Activated CD4-positive, alpha-beta T cell treated with anti-CD3 and anti-CD28 coated beads, Interleukin-2, amount 10 ng/mL, durations not matched to agents 24 days and 14 days (primary cell): ENCODE measurements at places on chromosomes 1 and 21.

- no peak for DNase-seq
Measured at GRCh38 chr1:159949981-159950381, 4.1 kb downstream of the SLAMF9 start.

DNA sequence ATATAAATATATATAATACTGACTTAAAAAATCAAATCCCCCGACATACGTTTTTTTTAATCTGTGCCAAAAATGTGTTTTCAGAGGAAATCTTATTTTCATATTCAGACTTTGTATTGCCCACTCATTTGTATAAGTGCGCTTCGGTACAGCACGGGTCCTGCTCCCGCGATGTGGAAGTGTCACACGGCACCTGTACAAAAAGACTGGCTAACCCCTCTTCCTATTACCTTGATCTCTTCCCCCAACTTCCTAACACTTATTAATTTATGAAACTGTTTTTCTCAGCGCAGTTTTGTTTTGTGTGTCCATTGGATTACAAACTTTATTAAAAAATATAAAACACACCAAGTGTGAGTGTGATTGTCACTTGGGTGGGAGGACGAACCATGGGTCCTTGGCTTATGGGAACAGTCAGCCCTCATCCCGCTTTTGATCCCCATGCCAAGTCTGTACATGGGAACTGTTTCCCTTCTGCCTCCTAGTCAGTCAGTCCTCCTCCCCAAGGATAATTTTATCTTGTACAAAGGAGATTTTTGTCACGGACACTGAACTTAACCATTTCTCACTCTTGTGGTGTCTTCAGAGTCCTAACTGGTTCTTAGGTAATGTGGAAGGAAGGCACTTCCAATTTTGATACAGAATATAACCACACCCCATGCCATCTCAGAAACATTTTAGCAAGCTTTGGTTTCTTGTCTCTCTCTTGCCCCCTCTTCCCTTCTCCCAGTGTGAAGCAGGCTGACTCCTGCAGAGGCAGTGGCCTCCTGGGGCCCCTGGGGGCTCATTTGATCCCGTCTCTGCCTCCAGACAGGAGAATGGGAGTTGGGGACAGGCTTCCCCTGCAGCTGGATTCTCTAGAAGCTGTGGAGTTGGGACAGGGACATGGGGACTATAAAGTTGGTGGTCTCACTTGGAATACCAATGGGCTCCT is 35.5 kb downstream of the ZBTB17 start:
- no peak for DNase-seq

DNA sequence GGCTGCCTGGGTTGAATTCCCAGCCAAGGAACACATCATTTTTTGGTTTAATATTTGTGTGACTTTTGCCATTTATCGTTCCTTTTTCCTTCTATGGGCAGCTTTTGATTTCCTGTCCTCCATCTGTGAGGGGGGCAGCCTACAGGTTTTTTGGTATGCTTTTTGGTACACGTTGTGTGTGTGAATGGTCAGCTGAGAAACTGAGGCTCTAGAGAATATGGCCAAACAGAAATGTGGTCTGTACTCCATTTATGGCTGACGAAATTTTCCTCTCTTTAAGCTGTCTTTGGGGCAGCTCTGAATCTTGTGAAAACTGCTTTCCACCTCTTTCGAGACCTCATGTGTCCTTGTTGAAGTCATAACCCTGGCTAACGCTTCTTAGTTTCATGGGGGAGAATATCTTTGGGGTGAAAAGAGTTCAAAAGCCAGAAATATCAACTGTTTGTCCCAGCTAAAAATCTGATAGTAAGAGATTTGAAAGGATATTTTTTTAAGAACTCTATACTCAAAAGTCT is 26.6 kb downstream of the NRDC start:
- DNase-seq = no peak

DNA sequence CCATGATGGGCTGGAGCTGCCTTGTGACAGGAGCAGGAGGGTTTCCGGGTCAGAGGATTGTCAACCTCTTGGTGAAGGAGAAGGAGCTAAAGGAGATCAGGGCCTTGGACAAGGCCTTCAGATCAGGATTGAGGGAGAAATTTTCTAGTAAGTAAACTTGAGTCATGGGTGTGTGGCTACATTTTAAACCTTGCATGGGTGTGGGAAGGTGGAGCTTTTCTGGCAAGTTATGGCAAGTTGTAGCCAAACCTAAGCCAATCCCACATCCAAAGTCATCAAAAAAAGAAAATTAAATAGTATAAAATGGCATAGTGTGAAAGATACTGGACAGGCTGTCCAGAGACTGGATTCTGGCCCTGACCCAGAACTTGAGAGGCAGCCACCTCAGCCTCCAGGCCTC is 39.8 kb upstream of the HSD3B1 start:
- no peak for DNase-seq

DNA sequence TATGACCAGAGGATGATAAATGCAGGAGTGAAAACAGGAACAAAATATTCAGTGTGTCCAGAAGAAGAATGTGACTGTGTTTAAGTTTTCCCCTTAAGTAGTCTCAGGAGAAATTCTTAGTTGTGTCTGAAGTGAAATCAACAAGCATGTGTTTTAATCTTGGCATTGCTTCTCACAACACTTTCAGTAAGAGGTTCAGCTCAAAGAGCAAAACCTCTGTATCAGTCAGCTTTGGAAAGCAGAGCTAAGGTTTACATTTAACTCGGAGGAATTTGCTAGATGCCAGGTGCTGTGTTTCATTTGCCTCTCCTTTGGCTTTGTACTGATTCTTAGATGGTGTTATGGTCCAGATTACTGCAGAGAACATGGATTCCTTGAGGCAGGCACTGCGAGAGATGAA is 28.6 kb downstream of the CC2D1B start:
- DNase-seq = no peak

DNA sequence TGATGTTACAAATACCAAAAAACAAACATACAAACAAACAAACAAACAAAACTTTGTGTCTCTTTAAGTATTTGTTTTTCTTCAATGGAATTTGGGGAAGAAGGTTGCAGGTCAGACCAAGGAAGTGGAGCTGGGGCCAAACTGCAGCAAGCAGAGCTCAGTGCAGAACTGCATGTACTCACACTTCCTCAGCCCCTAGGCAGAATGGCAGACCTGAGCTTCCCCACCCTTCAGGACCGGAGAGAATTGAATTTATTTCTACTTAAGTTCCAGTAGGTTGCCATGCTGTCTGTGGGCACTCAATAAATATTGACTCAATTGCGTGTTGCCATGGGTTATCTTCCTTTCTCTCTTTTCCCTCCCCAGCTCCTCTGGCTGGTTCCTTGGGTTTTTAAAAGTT is 173.6 kb downstream of the PTGER3 start:
- no peak for DNase-seq

DNA sequence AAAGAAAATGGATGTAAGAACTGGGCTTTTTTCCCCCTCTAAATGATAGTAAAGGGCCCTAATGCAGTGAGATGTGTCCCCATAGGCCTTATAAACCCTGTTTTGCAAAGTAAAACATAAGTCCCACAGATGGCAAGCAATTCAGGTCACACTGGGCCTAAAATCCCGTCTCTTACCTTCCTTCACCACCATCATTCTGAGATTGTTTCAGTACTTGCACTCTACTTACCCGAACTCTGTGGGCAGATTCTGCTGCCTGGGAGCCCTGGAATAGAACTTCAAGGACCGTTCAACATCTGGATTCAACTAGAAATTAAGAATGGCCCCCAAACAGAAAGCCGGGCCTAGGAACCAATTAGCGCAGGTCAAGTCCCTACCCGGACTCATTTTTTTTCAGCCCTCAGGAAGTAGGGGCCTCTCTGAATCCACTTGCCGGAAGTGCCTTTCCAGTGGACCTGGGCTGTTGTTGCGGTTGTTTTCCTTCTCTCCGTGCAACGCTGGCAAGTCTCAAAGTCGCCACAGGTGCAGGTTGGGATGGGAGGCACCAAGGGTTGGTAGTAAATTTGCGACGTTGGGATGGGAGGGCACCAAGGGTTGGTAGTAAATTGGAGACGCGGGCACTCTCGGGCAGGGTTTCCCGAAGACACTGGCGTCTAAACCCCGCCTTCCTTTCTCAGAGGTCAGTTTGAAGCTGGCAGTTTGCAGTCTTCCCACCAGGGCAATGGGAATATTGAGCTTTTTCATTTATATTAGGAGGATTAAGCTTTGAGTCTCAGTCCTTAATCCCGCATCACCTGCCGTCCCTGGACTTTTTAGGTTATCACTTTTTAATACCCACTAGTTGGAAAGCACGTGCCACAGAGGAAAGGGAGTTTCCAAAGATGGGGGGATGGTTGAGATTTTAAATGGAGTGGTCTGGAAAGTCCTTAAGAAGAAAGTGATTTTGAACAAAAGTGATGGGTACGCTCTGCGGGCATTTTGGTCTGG is at the start of gene TMEM69:
Gene TMEM69, plus strand, starts transcription at position 428 of the 987 bp plus-strand sequence. CDS start 2,888 bp downstream, outside the sequence.
- DNase-seq = peak; percentile 94

GRCh38 chr1:42477775-42478174 is 14.7 kb downstream of the CCDC30 start:
- no peak for DNase-seq

DNA sequence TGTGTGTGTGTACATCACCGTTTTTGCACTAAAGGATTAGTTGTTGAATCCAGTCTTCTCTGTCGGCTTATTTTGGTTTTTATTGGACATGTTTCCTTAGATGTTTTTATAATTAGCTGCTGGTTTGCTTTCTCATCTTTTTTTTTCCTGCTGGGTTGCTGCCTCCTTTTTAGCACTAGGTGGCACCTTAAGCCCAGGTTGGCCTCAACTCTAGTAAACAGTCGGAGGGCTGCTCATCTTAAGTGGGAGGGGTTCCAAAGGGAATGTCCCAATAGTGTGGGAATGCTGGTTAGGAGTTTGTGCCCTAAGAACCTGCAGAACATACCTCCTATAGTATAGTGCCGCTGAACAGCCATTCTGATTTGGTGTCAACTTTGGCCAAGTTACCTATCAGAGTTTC is 570.1 kb upstream of the CXADR start:
- DNase-seq = no peak

- DNase-seq = no peak
Measured at GRCh38 chr1:45868861-45869260, 65.4 kb downstream of the MAST2 start.

- no peak for DNase-seq
Measured at GRCh38 chr1:96927125-96927524, 205.5 kb downstream of the PTBP2 start.

DNA sequence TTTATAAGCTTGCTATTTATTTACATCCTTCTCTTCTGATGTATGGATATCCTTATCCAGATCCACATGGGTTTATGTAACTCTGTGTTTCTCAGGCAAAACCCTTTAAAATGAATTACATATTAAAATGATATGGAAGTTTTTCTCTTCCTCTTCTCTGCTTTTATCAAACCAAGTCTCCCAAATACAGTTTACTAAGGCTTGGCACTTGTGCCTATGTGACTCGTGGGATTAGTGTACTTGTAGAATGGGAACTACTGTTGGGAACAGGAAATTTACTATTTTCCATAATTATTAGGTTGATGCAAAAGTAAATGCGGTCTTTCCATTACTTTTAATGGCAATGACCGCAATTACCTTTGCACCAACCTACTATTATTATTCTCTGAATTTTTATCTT is 14.8 kb downstream of the SIM2 start:
- no peak for DNase-seq

DNA sequence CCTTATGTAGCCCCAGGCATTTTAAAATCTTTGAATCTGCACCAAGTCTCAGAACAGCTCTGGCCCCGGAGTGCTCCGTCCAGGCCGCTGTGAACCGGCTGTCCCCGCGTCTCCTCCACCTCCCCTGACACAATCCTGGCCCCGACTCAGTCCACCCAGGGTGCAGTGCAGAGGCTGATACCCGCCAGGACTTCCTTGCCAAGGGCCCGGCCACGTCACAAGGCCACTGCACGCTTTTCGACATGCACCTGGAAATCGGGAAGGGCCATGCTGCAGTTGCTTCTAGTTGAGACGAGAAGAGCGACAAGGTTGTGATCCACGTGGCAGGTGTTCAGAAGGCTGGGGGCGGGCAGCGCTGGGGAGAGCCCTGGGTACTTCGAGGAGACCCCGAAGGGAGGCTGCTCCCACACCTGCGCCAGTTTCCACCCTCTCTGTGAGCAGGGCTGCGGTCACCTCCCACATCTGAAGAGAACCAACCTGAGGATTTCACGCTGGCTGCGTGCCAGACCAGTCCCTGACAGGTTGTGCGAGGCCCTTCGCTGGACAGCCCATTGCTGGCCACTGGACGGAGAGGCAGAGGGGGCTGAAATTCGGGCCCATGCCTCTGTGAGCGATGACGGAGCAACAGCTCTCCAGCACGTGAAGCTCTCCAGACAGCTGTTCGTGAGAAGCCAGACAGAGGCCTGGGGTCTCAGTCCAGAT is 6.7 kb downstream of the VWA1 start:
- no peak for DNase-seq

DNA sequence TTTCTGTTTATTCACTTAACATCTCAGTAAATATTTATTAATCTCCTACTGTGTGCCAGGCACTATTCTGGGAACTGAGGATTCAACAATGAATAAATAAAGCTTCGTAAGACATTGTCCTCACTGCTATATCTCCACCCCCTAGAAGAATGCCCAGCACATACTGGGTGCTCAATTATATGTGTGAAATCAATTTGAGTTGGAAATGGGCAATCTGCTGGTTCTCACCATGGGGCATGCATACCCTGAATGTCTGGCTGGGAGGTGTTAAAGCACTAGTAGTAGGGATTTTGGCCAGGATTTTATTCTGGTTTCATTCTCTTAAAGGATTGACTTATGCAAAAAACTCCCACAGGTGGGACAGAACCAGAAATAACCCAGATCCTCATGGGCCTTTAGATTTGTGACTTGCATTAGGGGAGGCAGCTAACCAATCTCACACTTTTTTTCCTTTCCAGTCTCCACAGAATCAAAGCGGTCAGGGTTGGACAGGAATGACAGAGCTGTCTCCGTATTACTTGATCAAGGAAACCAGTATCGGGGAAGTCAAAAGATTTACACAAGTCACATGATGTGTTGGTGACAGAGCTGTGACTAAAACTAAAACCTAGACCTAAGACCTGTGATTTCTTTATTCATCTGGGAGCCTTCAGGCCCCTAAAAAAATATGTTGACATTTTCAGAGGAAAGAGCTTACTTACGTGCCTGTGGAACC is 12.8 kb downstream of the GFI1 start:
- DNase-seq = peak; percentile 80

DNA sequence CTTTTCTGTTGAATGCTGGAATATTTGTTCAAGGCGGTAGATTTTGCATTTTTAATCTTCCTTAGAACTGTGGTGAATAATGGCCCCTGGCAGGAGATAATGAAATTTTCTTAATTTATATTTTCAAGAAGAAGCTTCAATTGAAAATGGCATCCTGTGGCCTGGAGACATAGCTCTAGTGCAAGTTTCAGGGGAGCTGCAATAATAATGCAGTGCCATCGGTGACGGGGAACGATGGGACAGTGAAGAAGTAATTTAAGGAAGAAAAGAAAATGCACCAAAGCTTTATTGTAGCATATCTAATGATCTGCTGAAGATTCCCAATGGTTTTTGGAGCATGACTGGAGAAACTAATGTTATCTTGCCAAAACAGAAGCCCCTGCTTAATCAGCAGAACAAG is 128.4 kb downstream of the ADGRL2 start:
- DNase-seq = no peak

GRCh38 chr1:38138498-38139233 is 92.1 kb upstream of the POU3F1 start:
- DNase-seq = no peak

DNA sequence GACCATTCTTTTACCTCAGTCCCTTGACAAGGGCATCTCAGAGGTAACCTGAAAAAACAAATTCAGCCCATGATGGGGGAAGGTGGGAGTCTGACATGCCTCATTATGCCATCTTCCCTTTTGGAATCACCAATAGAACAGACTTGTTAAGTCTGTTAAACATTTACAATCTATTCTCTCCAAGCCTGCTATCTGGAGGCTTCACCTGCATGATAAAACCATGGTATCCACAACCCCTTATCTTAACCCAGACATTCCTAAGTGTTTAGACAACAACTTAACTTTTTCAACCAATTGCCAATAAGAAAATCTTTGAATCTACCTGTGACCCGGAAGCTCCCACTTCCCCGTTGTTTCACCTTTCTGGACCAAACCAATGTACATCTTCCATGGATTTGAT is 233.0 kb upstream of the CACYBP start:
- no peak for DNase-seq
